Islet precursor cell (in vitro differentiated cells): ENCODE measurements at places on chromosomes 7 and 10.
A peak's percentile ranks its signal among the peaks of the same experiment; 100 is the strongest.

GRCh38 chr10:782751-783648 lies 93.5 kb upstream of the DIP2C start:
- peak; percentile 57 for DNase-seq

DNA sequence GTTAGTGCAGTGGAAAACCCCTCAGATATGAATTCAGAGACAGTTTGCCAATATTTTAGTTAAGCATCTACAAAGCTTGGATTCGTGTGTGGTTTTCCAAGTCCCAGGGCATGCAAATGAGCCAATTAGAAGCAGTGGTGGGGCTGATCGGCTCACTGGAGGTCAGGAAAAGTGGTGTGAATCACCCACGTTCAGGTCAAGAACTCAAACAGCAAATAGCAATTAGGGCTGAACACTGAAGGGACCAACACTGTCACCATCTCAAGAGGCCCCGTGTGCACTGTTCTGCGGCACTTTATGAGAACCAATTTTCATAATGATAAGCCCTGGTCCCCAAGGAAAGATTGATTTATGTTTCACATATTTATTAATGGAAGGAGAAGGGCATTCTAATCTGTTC lies 68.9 kb downstream of the ADARB2 start:
- no peak for DNase-seq

DNA sequence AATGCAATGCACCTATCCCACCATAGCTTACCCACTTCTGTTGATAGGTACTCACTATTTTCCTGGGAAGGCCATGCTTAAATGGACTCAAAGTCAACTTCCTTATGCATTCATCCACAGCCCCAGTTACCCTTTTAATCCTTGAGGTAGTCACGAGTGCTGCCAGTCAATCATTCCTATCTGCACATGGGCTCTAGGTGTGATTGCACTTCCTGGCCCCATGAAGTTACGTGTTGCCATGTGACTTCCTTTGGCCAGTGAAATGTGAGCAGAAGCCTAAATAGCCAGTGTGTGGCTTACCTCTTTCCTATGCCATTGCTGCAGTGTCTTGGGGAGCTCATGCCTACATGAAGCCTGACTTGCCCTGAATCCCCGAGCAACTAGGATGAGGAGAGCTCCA lies 23.5 kb upstream of the EIF5AL1 start:
- no peak for DNase-seq

DNA sequence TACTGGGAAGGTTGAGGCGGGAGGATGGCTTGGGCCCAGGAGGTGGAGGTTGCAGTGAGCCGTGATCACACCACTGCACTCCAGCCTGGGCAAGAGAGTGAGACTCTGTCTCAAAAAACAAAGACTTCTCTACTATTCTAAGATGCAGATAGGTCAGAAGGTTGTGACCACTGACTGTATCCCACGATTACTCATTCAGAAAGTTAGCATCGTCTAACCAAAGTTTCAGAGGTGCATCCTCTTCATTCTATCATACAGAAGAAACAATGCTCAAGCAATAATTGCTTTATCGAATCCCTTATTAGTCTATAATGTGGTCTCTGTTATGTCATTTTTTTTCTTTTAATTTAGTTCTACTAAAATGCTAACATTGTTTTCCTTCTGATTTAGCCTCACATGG lies 348.7 kb upstream of the LRGUK start:
- no peak for DNase-seq

GRCh38 chr10:14592566-14592965 lies 182.1 kb downstream of the FAM107B start:
- no peak for DNase-seq

DNA sequence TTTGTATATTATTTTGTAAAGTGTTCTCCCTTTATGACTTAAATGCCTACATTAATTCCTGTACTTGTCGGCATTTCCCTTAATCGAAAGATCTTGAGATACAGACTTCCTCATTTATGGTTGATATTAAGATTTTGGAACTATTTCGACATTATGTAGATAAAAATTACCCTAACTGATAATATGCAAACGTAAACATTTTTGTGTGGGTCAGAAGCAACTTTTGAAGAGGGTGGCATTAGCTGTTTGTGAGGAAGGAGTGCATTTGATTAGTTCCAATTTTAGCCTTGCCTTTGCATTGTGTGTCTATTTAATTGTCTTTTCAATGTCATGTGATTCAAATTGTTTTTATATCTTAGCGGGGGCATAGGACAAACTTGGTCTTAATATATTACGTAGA lies 114.7 kb downstream of the BICC1 start:
- no peak for DNase-seq

DNA sequence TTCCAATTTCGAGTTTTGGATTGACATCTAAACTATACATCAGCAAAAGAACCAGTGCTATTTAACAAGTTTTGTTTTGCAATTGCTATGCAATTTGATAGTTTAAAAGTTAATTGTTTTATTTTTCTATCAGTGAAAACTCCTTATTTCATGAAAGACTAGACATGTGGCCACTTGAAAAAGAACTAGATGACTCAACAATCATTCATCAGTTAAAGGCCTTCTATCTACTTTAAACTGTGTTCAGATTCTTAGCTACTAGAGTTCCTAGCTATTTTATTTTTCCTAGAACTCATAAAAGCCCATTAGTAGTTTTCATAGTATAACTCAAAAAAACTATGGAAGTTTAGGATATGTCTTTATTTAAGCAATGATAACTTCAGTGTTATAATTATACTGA lies 104.6 kb upstream of the LSM8 start:
- DNase-seq: no peak

DNA sequence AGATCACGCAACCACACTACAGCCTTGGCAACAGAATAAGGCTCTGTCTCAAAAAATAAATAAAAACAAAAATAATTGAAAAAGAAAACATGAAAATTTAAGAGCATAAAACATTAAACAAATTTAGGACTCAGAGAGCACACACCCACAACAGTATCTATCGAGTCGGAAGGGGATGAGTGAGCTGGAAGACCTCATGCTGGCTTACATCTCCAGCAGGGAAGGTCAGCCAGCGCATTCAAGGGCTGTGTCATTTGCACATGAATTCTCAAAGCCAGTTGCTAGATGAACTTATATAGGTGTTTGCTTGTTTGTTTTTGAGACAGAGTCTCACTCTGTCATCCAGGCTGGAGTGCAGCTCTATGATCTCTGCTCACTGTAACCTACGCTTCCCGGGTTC lies 50.3 kb downstream of the SRRM3 start:
- DNase-seq: no peak

GRCh38 chr10:127745861-127746260 lies 8.9 kb downstream of the FOXI2 start:
- DNase-seq: no peak

DNA sequence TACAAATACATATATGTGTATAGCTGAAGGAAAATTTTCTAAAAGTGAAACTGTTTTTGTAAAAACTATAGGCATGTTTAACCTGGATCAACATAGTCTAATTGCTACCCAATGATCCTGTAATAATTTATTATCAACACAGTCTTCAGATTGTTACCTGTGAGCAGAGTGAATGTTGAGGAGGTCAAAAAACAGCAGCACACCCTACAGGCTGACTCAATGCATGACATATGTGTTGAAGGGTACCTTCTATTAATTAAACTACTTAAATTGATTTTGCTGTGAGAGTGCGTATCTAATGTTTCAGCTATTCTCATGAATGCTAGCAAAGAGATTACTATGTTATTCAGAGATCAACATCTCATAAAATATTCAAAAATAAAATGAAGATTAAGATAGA lies 411.4 kb downstream of the TNS3 start:
- DNase-seq: no peak

DNA sequence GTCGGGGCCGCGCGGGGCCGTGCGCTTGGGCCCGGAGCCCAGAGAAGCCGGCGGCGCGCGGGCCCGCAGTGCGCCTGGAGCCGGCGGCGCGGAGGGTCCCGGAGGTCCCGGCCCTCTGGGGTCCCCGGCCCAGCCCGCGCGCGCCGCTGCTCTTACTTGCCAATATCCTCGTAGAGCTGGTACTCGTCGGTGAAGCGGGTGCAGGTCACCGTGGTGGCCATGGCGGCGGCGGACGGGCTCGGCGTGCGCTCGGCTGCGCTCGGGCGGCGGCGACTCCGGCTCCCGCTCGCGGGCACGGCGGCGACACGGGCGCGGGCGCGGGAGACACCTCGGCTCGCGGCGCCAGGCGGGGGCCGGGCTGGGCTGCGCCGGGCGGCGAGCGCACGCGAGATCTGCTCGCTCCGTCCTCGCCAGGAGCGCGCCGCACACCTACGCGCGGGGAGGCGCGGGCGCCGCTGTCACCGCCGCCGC lies at the start of gene CAMK2B:
Gene CAMK2B (minus strand): TSS at position 394 of the 471 bp plus-strand sequence. CDS start 173 bp downstream, at position 221.
- DNase-seq: no peak

- DNase-seq: peak; percentile 89
These were observed 91.2 kb upstream of the PAX2 start for GRCh38 chr10:100653957-100654781.

- DNase-seq: peak; percentile 26
These were observed 29.8 kb downstream of the GSDME start for GRCh38 chr7:24727154-24728120.

GRCh38 chr7:77797734-77798393 lies 370 bp downstream of the TMEM60 start:
- DNase-seq: no peak

GRCh38 chr10:55283031-55283430 lies 482.0 kb upstream of the PCDH15 start:
- DNase-seq: peak; percentile 49

GRCh38 chr7:33937871-33938270 lies 32.5 kb downstream of the BMPER start:
- no peak for DNase-seq

DNA sequence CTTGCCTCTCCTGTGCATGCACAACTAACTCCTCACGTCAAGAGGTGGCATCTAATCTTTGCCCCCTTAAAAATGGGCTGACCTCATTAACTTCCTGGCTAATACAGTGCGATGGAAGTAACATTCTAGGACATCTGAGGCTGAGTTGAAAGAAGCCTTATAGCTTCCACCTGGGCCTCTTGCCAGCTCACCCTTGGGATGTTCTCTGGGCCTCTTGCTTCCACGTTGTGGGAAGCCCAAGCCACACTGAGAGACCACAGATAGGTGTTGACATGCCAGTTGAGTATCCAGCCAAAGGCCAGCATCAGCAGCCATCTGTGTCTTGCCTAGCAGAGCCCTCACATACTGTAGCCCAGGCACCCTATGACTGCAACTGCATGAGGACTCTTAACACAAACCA lies 60.8 kb upstream of the GDF10 start:
- peak; percentile 30 for DNase-seq

- no peak for DNase-seq
These were observed 347.8 kb downstream of the ELMO1 start for GRCh38 chr7:37100735-37101331.

DNA sequence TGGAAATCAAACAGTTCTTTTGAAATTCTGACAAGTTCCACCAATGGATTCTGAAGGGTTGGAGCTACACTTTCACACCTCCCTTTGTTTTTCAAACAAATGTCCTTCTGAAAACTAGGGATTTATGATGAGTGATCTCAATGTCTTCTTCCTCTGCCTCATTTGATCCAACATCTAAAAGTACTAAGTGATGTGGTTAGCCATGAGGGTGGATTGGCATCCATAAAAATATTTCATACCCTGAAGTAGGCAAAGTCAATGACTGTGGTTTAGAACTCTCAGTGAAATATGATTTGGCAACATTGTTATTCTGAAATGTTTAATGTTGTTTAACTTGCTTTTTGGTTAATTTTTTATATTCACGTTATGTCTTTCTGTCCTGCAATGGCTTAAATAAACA lies 136.9 kb downstream of the MBL2 start:
- DNase-seq: no peak

DNA sequence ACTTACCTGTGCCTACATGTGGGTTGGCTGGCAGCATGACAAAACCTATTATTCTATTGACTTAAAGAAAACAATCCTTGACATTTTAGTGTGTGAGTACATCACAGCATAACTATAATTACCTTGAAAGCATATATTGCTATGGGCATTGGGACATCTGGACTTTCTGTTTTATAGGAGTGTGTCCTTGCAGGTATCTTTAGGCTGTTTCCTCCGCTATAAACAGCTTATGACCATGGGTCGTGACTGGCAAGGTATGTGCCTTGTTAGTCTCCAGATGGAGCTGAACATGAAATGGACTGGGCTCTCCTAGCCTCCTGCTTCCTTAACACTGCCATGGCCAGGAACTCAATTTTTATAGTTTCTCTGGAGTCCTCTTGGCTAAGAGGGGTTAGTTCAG lies 317.4 kb upstream of the COBL start:
- no peak for DNase-seq

- peak; percentile 87 for DNase-seq
These were observed 7.1 kb downstream of the SHH start for GRCh38 chr7:155804897-155805825.

DNA sequence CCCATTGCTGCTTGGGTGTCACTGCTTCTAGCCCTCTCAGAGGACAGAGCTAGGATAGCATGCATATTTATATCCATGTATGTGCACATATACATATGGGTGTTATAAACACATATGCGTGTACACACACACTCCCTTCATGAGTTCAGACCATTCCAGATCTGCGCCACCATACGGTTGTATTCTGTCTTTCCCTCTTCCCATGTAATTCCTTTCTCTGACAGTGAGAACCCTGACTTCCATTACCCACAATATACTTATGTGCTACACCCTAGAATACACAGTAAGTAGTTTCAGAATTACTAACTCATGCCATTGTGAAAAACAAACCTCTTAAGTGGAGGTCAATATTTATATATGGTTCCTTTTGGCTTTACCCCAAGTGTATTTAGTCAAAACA lies 116.6 kb upstream of the SAMD8 start:
- DNase-seq: no peak

- DNase-seq: no peak
These were observed 129.4 kb upstream of the RHOBTB1 start for GRCh38 chr10:61073391-61073790.

- no peak for DNase-seq
These were observed 64.7 kb downstream of the CREB5 start for GRCh38 chr7:28477041-28477442.

GRCh38 chr7:121837462-121837861 lies 35.5 kb upstream of the PTPRZ1 start:
- no peak for DNase-seq

DNA sequence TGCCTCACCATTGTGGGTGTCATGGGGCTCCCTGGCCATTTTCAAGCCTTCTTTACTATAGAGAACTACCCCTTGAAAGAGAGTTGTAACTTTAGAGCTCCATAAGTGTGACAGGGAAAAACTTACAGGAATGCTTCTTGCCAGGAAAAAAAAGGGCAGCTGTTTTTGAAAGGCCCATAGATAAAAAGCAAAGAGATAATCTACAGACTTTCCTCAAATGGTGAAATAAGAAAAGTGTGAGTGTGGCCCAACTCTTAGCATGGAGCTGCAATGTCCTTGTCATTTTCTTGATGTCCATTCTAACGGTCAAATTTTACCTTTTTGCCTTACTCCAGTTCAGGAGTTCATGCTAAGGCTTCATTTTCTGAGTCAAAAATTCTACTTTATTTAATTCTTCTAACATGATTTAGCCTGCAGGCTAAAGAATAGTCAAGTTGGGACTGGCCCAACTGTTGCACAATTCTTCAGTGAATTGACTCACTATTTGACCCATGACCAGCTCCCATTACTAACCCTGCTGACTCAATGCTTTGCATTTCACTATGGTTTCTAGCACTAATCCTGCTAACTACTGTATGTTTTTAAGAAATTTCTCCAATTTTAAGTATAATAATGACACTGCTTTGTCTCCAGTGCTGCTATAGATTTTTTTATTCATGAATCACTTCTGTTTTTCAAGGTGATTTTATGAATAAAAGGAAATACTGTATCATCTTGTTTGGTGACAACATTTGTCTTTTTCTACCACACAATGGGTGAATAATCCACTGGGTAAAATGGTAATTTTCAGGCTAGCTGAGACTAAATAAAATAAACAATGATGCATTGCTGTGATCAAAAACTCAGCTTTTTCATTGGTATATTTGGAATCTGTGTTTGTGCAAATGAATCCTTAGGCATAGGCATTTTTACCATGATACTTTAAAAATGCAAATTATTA lies 41.4 kb upstream of the SGCE start:
- DNase-seq: peak; percentile 56
